NCI-H2171 (cell line): ENCODE measurements at places on chromosomes 2 and 18.
A peak's percentile ranks its signal among the peaks of the same experiment; 100 is the strongest.

- DNase-seq = no peak
Observed at GRCh38 chr2:224069172-224069571, 30.1 kb upstream of the SERPINE2 start.

DNA sequence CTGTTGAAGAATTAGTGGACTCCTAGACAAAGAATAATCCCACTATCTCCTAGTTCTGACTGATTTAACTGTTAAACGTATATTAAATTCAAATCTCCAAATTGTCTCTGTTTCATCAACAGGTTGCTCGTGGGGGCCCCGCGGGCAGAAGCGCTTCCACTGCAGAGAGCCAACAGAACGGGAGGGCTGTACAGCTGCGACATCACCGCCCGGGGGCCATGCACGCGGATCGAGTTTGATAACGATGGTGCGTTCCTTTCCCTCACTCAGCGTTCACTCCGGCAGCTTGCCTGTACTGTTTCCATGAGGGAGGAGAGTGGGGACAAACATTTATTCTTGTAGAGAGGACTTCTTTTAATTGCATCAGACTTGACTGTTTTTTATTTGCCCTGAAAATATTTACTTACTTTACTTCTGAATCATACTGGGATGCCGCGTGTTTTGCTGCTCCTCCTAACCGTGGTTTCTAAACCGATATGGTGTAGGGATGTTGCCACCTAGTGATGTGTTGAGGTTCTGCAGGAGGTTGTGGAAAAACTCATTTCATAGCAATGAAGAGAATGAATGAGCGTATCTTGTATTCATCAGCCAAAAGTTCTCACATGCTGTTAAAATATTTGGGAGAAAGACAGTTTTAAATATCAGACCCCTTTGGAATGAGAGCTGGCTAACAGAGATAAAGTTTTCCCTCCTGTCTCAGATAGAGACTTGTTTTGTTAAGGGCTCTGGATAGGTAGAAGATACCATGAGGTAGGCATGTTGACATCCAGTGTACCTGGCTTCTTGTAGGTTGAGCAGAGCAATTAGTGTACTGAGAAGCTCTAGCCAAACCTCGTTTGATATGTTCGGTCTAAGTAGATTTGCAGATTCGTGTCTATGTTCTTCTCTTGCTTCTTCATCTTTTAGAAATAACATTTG, 38.3 kb downstream of the ITGA6 start:
- DNase-seq = peak; percentile 73

DNA sequence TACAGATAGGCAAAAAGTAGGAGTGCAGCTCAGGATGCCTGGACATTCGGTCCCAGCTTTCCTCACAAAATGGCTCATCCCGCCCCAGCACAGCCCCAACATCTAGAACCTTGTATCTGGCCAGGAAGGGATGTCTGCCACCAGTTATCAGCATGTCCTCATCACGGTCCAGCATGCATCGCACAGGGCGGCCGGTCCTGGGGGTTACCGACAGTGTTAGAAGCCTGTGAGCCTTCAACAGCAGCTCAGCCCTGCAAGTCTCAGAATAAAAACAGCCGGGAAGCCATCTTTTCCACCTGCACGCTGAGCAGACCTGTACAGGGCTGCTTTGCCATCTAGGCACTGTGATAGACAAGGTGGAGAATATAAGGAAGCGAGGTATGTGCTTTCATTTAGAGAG, 49.2 kb downstream of the XDH start:
- no peak for DNase-seq

GRCh38 chr18:58529714-58530354, 99.1 kb downstream of the ALPK2 start:
- peak; percentile 40 for DNase-seq

- no peak for DNase-seq
Observed at GRCh38 chr2:177398290-177398683, 5.7 kb downstream of the AGPS start.

DNA sequence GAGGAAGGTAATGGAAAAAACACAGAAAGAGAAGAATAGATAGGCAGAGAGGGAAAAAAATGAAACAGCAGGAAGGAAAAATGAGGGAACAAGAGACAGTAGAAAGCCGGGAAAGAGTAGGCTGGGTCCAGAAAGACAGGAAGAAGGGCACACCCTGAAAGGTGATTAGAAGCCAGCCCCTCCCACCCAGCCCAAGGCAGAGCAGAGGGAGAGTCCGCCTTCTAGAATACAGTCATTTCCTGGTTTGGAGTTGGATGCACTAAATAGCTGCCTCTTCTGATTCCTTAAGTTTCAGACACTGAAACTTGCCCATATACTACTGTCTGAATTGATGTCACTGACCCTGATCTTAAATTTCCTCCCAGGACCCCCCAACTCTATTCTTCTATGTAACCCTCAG, 17.9 kb upstream of the DSG3 start:
- DNase-seq = no peak

DNA sequence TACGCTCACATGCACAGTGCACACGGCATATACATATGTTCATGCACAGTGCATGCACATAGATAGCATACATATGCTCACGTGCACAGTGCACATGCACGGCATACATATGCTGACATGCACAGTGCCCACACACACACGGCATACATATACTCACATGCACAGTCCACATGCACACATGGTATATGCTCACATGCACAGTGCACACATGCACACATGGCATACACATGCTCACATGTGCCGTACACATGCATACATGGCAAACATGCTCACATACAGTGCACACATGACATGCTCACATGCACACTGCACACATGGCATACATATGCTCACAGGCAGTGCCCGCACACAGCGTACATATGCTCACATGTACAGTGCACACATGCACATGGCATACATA, 97.7 kb upstream of the CTDP1 start:
- DNase-seq = no peak

DNA sequence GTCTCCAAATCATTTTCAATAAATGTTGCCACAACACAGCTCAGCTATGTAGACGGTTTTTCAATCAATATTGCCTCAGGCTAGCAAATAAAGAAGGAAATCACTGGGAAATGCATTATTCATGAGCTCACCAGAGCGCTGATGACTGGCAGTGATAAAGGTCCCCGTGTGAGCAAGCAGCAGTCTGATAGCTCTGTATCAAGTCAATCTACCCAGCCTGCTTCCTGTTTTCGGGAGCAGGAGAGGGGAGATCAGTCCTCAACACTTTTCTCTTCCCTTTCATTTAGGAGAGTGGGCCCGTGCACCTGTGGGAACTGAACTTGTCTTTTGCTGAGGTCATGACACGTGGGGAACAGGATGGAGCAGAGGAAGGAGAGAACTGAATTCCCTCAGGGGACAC, 253.9 kb upstream of the SIX2 start:
- DNase-seq = no peak

DNA sequence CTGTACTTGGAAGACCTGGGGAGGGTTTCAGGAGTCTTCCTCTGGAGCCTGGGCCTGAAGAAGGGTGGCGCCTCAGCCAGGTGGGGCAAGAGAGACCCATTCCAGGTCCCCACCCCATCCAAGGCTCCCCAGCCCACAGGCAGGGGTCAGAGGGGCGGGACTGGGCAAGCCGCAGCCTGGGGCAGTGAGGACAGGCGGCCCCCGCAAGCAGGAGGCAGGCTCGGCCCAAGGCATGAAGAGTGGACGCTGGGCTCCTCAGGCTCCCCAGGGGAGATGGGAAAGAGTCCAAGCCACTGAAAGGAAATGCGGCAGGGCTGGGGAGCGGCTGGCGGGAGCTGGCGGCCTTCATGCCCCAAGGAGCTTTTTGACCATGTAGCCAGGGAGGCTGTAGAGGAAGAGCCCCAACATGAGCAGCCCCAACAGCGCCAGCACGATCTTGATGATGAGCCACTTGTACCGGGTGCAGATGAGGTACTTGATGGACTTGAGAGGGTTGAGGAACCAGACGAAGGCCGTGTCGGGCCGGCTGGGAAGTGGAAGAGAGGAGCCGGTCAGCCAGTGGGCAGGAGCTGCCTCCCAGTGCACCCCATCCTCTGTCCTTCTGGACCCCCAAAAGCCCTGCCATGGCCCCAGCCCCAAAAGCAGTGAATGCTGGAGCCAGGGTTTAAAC, 20.1 kb downstream of the OTOF start:
- DNase-seq = no peak

DNA sequence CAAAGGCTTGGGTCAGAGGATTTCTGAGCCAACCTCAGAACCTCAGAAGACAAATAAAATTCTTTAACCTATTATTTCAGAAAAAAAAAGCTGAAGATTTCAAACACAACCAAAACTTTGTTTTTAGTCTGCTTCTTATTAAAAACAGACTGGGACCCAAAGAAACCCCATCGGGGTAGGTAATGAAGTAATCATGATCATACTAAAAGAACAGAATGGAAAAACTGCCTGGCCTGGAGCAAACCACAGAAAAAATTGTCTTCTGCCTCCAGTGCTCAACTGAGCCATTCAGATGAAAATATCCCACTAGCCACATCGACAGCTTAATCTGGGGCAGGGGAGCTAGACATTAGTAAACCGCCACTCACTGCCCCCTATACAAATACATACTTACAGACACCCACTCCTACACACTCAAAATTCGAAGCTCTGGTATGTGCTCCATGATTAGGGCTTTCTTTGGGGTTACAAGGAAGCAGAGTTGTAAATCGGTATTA, 76.5 kb downstream of the SDC1 start:
- no peak for DNase-seq

DNA sequence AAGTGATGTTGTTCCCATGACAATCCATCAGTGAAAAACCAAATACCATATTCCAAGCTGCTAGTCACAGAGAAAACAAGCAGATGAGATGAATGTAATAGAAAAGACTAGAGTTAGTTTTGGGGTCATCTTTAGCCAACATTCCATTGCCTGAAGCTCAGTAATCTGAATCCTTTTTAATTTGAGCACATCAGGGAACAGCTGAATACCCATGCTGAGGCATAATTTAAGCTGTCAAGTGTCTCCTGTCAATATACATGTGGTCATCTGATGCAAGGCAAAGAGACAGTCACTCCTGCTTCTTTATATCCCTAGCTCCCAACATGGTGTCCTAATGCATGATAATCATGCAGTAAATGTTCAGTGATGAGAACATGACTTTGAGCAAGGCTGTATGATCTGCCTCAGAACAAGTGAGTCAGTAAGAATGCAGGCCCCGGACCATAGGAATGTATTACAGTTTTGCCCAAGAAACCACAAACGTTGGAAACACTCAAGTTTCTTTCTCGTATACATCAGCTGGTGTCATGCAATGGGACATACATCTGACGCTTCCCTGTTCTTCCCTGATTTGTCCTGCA, 48.0 kb downstream of the CDK15 start:
- no peak for DNase-seq

GRCh38 chr18:48151421-48152065, 221.1 kb upstream of the SMAD2 start:
- no peak for DNase-seq

DNA sequence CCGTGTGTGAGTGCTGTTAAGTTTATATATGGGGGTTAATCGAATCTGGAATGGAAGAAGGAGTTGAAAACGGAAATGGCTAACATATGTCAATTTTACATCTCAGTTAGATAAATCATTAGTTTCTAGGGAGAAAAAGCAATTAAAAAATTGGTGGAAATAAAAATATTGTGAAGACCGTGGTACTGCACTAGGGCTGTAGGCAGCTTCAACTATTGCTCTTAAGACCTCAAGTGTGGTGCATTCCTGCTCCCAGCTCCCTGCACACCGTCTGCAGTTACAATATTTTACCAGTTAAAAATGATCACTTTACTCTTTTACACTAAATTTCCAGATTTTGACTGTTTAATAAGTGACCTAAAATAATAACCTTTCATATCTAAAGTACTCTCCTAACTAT, 977.3 kb upstream of the POU3F3 start:
- DNase-seq = no peak

GRCh38 chr18:45167631-45168280, 447.5 kb upstream of the SLC14A2 start:
- no peak for DNase-seq

GRCh38 chr2:28607730-28608499, 112.1 kb downstream of the PLB1 start:
- no peak for DNase-seq

DNA sequence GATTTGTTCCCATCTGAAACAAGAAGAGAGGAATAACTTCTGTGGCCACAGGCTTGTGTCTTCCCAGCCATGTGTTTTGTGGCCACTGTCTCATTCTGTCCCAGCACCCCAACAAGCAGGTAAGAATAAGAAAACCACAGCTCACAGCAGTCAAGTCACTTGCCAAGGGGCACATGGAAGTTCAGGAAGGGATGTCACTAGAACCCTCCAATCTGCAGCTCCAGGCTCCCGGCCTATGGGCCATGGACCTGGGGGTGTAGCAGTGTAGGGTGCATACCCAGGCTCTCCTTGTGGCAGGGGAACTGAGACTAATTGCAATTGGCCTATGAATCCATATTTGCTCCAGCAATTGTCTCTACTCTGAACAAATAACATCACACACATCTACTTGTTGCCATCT, 112.5 kb downstream of the TFCP2L1 start:
- no peak for DNase-seq

DNA sequence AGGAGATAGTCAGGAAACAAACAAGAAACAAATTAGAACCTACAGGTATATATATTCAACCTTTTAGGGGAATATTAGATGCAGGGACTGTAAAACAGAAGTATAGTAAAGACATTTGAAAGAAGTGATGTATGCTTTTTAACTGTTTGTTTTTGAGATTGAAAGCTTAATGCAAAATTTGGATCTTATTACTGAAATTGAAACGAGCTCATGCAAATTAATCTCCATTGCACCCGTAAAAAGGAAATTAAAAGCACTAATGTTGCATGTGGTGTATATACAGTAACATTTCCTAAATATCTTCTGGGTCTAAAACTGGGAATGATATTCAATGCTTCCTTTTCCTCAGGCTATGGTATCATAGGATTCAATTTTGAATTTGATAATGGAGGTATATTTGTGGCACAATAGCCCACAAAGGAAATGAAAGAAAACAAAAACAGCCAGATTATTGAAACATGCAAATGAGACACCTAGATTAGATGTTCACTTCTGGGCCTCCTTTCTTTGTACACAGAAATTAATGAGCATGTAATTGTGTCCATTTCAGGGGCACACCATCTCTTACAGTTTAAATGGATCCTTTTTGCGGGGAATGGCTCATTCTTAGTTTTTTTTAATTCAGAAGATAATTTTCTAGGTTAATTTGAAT, 1.6 kb upstream of the ELOA2 start:
- no peak for DNase-seq

DNA sequence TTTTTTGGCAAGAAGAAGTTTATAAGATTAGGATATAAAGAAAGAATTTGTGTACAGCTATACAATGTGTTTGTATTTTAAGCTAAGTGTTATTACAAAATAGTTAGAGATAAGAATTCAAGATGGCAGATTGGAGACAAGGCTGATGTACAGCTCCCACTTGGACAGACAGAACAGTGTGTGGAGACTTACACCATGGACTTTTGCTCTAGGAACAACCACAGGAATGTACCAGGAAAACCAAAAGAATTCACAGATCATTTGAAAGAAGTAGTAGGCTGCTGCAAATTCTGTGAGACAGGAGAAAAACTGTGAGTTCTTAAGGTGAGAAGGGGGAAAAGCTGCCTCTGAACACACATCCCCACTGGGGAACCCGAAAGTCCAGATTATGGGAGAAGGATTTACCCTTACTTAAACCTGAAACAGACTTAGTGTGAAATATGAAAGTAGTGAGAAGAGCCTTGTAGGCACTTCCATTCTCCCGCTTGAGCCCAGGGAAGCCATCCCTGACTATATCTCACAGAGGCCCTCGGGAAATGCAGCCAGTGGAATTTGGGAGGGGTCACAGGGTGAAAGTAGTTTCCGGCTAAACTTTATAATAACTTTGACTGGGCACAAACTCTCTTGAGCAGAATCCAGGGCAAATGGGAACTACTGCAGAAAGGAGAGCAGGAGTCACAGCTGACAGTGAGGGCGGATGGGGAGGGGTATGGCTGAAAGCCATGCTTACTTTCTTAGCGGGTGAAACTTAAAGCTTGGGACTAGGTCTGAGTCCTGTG, 11.6 kb upstream of the RPRD1A start:
- no peak for DNase-seq
